ENCODE measurements at places on chromosomes 11 and 22. TPM values are rescaled to one million over a fixed set of nuclear protein-coding genes. Genes with fewer than 3 reads are reported as not detected.

The RASSF7 gene
- 31.5 TPM for polyA plus RNA-seq

The EXPH5 gene
- 0.31 TPM for polyA plus RNA-seq

The OR52I2 gene
- polyA plus RNA-seq, result not detected

The OLFML1 gene
- 0.88 TPM for polyA plus RNA-seq

The KCNC1 gene
- not detected for polyA plus RNA-seq

The MB gene
- not detected for polyA plus RNA-seq

The P2RX3 gene
- not detected for polyA plus RNA-seq

The P2RY6 gene
- polyA plus RNA-seq, result not detected

The MEI1 gene
- 75.0 TPM for polyA plus RNA-seq

The ME3 gene
- polyA plus RNA-seq, result not detected

The GPR83 gene
- not detected for polyA plus RNA-seq

The PDE2A gene
- not detected for polyA plus RNA-seq

The C22orf15 gene
- 4.9 TPM for polyA plus RNA-seq

The PAX6 gene
- polyA plus RNA-seq, result not detected

The KCNA4 gene
- polyA plus RNA-seq, result not detected

The MIOX gene
- not detected for polyA plus RNA-seq

The CNGA4 gene
- not detected for polyA plus RNA-seq

The TCN1 gene
- not detected for polyA plus RNA-seq

The UBTFL1 gene
- not detected for polyA plus RNA-seq

- peak; percentile 2 for DNase-seq
These were observed 871 bp downstream of the SLC35E4 start for GRCh38 chr22:30636226-30637077.

DNA sequence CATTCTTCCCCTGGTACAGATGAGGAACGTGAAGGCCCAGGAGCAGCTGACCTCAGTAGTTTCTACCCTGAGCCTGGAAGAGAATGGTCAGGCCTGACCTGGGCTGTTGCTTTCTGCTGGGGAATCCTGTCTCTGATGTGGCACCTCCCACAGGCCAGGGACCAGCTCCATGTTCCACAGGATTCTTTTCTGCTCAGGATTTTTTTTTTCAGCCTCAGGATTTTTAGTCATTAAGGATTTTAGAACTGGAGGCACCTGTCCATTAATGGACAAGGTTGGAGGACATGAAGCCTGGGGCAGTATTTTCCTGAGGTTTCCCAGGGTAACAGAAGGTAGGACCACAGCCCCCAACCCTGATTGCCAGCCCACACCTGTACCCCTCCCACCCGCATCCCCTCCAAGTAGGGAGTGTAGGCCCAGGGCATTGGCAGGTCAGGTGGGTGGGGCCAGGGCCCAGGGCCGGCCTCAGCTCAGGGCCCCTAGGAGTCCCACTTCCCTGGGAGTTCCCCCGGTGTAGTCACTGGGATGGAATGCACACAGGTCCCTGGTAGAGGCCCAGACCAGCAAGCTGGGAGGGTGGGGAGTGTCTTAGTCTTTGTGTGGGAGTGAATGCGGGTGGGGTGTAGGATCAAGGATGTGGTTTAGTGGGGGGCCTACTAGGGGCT, 16.1 kb downstream of the BIK start:
- no peak for DNase-seq

DNA sequence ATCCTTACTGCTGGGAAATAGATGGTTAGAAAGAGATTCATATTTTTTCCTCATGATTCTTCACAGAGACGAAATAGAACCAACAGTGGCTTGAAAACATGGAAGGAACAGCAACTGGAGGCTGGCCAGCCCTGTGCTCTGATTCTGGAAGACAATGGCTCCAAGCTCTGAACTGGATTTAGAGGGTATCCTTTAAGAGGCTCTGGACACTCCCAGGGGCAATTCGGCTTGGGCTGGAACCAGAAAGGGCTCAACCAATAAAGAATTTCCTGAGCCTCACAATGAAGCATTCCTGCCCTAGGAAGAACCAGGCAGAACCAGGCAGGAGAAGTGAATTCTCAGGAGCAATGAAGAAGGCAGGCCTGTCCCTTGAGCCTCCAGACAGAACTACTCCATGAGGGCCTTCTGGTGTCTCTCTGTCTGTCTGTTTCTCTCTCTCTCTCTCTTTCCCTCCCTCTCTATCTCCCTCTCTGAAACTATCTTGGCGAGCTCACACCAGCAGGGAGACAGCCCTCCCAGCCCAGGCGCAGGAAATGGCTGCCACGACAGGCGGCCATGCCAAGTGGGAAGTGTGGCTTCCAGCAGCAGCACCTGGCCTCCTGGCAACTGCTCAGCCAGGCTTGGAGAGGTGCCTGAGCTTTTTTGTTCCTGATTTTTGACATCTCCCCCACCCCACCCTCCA, 93.3 kb downstream of the RCN1 start:
- no peak for DNase-seq

- no peak for DNase-seq
These were observed 14.9 kb downstream of the BRSK2 start for GRCh38 chr11:1404461-1405185.

GRCh38 chr11:132772703-132773545, 759.4 kb downstream of the OPCML start:
- no peak for DNase-seq

DNA sequence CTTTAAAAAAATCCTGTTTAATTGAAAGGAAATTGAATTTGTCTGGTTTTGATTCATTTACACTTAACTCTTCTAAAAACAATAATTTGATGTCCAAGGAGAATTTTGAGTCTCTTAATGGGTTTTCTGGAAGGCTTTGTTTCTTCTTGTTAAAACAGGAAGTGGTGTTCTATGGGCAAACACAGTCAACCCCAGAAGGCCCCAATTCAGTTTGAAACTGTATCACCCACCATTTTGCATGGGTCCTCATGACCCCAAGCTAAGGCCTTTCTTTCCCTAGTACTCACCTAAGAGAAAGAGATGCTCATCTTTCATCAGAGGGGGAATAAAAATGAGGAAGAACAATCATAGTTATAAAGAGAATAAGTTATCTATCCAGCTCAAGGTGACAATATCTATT, 10.6 kb downstream of the FLI1 start:
- DNase-seq, result no peak

GRCh38 chr22:21044931-21045584, 688 bp upstream of the LRRC74B start:
- peak; percentile 7 for DNase-seq

DNA sequence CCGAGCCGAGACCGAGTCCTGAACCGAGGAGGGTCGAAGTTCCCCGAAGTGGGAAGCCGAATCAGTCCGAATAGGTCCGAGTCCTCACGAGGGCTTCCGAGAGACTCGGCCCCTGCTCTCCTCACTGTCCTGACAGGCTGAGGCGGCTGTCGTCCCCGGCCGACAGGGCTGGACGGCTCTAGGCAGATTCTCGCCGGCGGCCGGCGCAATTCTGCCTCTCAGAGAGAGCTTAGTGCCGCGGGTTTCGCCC, 191 bp upstream of the DEAF1 start:
- no peak for DNase-seq

GRCh38 chr11:111421251-111421650, 42.2 kb upstream of the POU2AF1 start:
- no peak for DNase-seq

DNA sequence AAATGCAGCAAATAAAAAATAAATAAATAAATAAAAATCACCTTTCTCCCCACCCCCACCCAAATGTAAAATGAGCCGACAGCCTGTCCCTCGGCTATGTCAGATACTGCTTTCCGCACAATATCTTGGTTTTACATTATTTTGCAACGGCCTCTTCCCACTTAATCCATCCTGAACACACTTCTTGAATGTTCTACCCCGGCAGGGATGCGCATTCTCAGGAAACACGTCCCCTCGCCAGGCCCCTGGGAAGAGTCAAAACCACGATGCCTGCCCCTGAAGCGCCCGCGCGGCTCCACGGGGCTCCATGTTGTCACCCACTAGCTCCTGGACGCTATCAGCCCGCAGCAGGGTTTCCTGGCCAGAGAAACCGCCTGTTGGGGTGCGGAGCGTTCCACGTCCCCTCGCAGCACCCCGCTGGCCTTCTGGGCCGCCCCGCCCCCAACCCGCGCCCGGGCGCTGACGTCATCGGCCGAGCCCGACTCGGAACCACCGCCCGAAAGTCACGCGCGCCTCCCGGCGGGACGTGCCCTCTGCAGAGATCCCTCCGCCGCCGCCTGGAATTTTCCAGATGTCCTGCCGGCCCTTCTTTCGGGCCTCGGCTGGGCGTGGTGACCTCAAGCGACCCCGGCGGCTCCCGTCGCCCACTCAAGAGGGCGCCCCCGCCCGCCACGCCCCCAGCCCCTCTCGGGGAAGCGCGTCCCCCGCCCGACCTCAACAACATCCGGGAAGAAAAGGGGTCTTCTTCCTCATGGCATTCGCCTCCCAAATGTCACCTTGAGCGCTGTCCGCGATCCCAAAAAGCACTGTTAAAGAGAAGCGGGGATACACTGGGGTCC, 585 bp upstream of the NEAT1 start:
- DNase-seq, result peak; percentile 87

DNA sequence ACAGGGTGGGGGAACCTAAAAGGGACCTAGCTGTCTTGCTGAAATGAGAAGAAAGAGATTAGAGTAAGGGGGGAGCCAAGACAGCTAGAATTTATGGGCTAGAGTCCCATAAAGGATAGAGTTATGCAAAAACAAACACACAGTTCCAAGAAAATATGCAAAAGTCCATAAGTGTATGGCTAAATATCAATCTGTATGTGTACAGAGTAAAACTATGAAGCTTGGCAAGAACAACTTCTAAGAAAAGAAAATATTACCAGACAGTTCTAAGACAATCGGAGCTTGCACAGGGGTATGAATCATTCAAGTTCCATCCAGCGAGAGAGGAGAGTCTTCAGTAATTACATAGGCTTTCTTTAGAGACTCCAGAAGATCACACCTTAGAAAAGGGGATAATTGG, 41.8 kb downstream of the GDPD4 start:
- DNase-seq, result no peak

DNA sequence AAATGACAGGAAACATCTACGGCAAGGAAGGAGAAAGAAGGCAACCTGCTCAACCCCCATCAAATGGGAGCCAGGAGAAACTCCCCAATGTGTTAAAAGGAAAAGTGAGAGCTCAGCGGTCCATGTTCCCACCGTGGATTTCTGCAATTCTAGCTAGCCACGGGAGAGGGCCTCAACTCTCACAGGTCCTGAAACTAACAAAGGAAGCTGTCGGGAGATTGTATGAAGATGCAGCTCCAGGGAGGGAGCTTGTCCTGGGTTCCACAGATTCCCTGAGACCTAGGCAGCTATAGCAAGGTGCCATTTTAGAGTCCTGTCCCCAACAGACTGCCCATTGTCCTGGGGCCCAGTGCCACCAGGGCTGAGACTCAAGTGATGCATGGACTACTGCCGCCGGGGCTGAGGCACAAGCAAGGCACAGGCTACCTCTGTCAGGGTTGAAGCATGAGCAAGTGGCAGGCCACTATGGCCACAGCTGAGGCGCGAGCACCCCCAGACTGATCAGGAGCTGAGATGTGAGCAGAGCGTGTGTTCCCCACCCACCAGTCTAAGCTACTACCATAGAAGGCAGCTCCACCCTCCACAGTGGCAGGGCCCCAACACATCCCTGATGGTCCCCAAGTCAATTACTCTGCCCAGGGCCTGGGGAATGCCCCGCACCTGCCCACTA, 31.3 kb downstream of the RSF1 start:
- no peak for DNase-seq

DNA sequence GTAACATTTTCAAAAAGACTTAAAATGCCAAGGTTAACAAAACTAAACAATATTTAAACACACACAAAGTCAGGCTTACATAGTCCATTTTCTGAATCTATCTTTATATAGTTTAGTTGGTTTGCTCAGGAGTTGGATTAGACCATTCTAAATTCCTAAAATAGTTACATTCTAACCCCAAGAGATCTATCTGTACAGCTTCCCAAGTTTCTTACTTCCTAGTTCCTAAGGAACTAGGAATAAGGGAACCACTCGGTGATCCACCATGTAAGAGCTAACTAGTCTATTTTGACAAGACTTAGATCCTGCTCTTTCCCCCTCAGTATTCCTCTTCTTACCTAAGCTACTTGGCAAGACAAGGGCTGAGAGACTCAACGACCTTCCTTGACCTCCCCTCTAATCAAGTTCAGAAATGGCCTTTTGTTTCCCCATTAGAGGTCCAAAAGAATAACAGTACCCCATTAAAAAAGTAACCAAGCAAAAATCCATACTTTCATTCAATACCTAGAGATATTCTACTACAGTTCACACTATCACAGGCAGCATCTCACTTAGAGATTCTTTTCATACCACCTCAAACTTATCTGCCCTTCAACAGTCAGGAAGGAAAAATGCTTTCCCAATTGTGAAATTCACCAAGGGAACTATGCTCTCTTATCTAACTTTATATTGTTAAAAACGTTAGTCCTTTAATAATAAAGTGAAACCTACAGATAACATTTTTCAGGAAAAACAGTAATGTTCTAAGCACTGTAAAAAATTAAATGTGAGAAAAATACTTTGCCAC, 253.1 kb downstream of the TTC28 start:
- no peak for DNase-seq

DNA sequence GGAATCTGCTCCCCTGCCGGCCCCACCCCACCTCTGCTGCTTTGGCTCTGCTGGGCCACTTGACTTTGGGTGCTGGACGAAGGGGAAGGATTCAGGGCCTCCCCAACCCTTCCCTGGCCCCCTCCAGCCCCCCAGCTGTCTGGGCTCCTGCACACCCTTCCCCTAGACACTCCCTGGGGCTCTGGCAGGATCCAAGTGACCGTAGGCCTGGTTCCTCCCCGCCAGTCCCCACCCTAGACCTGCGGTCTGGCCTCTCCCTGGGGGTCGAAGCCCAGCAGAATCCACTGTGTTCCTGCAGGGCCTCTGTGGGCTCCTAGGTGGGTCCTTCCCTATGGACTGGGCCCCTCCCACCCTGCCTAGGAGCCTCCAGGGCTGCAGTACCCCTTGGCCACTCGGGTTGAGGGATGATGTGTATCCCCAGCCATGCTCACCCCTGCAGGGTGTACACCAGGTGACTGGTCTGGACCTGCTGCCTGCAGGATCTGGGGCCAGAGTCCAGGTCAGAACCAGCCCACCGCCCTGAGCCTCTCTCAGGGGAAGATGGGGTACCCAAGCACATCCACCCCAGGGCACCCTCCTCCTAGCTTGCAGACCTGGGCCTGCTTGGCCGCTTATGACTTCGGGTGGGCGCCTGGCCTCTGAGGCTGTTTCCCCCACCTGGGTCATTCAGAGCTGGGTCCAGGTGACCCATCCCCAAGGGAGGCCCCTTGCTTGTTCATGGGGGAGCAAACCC, 5.6 kb downstream of the PIM3 start:
- DNase-seq, result peak; percentile 30

DNA sequence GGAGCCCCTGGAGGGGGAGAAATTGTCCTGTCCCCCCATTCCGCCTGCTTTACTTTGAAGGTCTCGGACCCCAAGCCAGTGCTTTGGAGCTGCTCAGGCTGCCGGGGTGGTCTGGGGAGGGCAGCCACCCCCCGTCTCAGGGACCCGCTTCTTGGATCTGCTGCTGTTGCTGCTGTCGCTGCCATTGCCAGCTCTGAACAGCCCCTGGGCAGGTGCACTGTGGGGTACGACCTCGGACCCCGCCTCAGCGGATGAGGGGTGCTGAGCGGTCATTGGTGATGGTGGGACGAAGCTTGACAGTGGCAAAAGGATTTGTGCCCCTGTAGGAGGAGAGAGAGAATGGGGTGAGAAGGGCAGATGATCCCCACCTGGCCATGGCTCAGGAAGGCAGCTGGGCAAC, 1.1 kb upstream of the SLC16A8 start:
- DNase-seq, result no peak

GRCh38 chr22:46116491-46116958, 33.8 kb upstream of the PPARA start:
- peak; percentile 81 for DNase-seq
